ENCODE measurements at places on chromosomes 3 and 15. TPM values are rescaled to one million over a fixed set of nuclear protein-coding genes. Genes with fewer than 3 reads are reported as not detected.

DNA sequence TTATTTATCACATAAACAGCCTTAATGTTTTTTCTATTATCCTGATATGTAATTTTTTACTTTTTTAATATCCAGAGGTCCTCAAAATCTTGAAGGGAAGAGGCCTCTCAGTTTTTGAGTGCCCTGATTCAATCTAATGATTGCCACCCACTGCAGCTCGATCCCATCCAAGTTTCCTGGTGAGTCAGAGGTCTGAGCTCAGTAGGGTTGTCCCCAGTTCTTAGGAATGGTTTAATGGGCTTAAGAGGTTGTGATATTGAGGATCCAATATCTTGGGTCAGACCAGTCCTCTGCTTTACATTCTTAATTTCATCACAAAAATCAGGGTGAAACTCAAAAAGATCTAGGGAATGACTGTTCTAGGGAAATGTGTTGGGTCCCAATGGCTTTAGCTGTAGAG lies 238.5 kb downstream of the NSUN3 start:
- no peak overlapping the region for H3K4me3 ChIP-seq
- H3K27me3 ChIP-seq, result no peaks in the 10 kb centered on the region
- no peaks in the 10 kb centered on the region for H3K4me1 ChIP-seq

DNA sequence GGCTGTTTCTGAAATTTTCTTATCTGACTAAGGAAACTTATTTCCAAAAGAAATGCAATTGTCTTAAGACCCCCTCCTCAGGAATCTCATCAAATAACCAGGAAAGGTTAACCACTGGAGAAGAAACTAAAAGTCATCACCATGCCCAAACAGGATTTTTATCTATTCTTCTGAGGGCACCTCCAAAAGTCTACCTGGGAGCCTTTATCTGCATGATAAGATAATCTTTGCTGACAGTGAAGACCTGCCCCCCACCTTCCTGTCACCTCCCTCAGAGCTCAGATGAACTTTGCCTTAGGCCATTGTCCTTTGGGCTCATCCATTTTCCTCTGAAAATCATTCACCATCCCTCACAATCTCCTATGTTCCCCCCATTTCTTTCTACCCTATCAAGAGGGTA lies 137.3 kb upstream of the SMAD3 start:
- no peak overlapping the region for H3K4me3 ChIP-seq
- H3K4me1 ChIP-seq, result peaks cover 5% of the 10 kb centered on the region
- H3K27ac ChIP-seq, result no peak overlapping the region
- DNase-seq, result no peak
- H3K36me3 ChIP-seq, result no peaks in the 10 kb centered on the region
- H3K27me3 ChIP-seq, result peaks cover 14% of the 10 kb centered on the region

SEMA5B gene
- not detected for total RNA-seq

DNA sequence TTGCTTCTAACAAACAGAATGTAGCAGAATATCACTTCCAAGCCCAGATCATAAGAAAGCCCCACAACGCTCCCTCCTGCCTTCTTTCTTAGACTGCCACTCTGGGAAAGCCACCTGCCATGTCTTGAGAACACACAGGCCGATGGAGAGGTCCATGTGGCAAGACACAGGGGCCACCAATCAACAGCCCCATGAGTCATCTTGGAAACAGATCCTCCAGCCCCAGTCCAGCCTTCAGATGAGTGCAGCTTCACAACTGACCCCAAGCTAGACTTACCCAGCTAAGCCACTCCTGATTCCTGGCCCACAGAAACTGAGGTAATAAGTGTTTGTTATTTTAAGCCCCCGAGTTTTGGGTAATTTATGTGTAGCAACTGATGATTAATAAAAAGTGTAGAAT lies 39.7 kb downstream of the PTH1R start:
- no peak for DNase-seq
- H3K4me1 ChIP-seq, result peaks cover 16% of the 10 kb centered on the region
- peaks cover 58% of the 10 kb centered on the region for H3K36me3 ChIP-seq
- no peak overlapping the region for H3K4me3 ChIP-seq
- H3K27ac ChIP-seq, result no peak overlapping the region

DNA sequence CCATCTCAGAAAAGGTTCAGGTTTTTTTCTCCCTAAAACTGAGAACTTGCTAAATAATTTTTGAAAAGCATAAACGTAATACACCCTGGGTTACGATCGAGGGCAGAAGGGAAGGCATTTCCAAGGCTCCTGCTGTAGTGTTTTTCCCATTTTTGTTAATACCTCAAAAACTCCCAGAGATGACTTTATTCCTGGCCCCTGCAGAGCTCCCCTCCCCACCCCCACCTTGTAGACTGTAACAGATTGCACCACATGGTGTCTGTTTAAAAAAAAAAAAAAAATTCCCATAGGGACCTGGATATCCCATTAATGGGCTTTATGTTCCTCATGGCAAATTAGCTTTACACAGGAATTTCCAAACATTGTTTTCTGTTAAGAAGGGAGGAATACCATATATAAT lies 38.2 kb downstream of the FEZF2 start:
- no peaks in the 10 kb centered on the region for H3K4me1 ChIP-seq
- H3K27me3 ChIP-seq, result no peaks in the 10 kb centered on the region
- DNase-seq, result no peak

- no peak for DNase-seq
- H3K4me1 ChIP-seq, result no peaks in the 10 kb centered on the region
- H3K36me3 ChIP-seq, result no peaks in the 10 kb centered on the region
- H3K27ac ChIP-seq, result no peak overlapping the region
- peaks cover 2% of the 10 kb centered on the region for H3K27me3 ChIP-seq
These were observed 6.1 kb upstream of the THSD4 start for GRCh38 chr15:71109130-71109529.

EFCC1 gene
- 0.21 TPM for total RNA-seq

DNA sequence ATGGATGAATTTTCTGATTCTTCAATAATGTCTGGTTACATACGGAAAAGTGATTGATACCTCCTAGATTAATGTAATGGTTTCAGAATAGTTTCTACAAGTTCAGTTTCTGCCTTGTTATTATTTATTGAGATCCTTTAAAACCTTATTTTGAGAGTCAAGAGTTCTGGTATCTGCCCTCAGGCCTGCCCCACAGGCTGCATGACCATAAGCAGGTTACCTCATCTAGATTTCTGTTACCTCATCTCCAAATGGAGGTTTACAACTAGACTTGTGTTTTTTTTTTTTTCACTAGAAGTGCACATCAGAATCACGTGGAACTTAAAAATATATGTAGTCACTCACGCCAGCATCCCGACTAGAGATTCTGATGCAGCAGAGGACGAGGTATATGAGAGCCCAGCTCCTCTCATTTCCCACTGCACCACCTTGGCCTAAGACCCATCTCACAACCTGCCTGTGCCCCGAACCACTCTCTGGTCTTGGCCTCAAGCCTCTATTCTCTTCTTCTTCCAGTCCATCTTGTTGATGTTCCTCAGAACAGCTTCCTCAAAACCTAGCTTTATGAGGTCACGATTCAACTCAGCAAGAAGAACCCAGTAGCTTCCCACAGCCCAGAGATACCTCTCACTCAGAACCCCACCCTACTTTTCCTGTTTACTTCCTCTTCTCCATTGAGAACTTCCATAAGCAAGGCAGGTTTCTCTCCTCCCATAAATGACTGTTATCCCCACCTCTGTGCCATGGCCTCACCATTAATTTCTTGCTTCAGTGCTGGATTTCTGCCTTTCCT lies 353.4 kb downstream of the CHST2 start:
- H3K36me3 ChIP-seq, result no peaks in the 10 kb centered on the region
- no peak for DNase-seq
- H3K27ac ChIP-seq, result no peak overlapping the region
- H3K27me3 ChIP-seq, result no peaks in the 10 kb centered on the region
- H3K4me3 ChIP-seq, result no peak overlapping the region

KLHL6 gene
- total RNA-seq, result 27.8 TPM

DNA sequence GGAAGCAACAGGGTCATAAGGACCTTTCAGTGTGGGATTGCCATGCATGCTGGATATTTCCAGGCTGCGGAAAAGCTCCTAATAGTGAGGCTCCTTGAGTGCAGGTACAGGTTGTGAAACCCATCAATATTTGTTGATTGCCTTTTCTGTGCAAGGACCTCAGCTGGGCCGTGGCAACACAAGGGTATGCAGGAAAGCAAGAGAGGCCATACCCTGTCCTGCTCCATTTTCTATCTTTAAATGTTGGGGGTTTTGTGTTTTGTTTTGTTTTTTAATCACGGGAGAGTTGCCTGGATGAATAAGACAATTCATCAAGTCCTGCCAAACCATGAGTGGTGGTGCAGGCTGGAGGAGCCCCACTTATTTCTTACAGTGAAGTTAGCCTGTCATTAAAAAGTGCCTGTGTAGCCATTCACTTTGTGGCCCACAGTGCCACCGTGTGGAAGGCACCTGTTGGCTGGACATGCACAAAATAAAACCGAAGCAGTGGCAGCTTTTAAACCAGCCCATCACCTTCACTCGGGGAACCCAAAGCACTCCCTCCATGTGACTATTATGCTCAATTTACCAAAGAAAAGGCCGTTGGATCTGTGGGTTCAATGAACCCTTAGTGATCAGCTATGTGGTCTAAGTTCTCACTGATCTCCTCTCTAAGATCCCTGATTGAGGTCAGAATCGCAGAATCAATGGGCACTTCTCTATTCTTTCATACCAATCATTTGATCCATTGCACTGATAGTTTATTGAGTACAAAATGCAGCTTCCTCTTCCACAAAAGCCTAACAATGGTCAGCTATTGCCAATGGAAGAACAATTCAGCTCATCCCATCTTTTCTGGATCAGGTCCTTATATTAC lies 42.2 kb downstream of the CLDN18 start:
- H3K27me3 ChIP-seq, result peaks cover 15% of the 10 kb centered on the region
- no peak overlapping the region for H3K4me3 ChIP-seq
- no peaks in the 10 kb centered on the region for H3K36me3 ChIP-seq
- no peaks in the 10 kb centered on the region for H3K4me1 ChIP-seq
- no peak overlapping the region for H3K27ac ChIP-seq

- H3K4me3 ChIP-seq, result no peak overlapping the region
- H3K36me3 ChIP-seq, result no peaks in the 10 kb centered on the region
- no peaks in the 10 kb centered on the region for H3K4me1 ChIP-seq
These were observed 232.3 kb upstream of the SEMA6D start for GRCh38 chr15:47484997-47485396.

RAB6B gene
- total RNA-seq, result 0.68 TPM

DNA sequence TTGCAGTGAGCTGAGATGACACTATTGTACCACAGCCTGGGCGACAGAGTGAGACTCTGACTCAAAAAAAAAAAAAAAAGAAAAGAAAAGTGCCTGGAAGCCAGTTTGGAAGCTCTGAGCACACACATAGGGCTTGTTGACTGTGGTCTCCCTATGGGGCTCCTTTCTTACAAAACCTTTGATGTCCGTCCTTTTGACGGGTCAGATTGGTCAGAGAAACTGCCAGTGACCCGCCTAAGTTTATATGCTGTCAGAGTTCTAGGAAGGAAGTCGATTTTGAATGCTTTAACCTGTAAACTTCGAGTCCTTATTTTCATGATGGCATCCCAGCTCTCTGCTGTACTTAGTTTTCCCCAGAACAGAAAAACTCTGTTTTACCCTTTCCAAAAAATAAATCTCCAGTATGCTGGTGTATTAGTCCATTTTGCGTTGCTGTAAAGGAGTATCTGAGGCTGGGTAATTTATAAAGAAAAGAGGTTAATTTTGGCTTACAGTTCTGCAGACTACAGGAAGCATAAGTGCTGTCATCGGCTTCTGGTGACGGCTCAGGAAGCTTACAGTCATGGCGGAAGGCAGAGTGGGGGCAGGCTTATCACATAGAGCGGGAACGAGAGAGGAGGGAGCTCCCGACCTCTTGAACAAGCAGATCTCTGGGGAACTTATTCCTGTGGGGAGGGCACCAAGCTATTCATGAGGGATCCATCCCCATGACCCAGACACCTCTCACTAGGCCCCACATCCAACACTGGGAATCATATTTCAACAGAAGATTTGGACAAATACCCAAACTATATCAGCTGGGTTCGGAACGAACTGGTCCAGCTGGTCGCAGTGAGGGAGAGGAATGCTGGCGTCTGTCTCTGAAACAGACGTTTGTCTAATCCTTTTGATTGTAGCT lies 72.3 kb downstream of the LMLN start:
- no peaks in the 10 kb centered on the region for H3K4me1 ChIP-seq
- DNase-seq, result no peak
- no peak overlapping the region for H3K4me3 ChIP-seq
- no peaks in the 10 kb centered on the region for H3K36me3 ChIP-seq
- H3K27me3 ChIP-seq, result no peaks in the 10 kb centered on the region
- H3K27ac ChIP-seq, result no peak overlapping the region

DNA sequence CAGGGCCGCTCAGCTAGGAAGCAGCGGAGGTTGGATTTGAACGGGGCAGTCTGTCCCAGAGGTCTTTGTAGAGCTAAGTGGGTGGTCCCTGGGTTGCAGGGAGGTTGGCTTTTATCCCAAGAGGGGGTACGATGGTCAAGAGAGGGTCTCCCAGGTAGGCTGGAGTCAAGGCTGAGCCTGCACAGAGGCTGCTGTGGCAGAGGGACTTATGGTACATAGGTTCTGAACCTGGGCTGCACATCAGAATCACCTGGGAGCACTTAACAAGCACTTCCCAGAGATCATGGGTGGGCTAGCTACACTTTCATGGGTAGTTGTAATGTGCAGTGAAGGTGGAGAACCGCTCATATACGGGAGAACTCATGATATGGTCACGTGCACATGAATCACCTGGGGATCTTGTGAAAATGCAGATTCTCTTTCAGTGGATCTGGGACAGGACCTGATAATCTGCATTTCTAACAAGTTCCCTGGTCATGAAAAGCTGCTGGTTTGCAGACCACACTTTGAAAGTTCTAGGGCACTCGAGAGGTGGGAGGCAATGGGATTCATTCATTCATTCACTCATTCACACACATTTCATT lies 2.9 kb upstream of the RASGRF1 start:
- peaks cover 56% of the 10 kb centered on the region for H3K27me3 ChIP-seq
- H3K27ac ChIP-seq, result no peak overlapping the region
- DNase-seq, result no peak
- H3K4me3 ChIP-seq, result no peak overlapping the region

ABHD5 gene
- total RNA-seq, result 12.5 TPM

IGF2BP2 gene
- total RNA-seq, result 0.21 TPM

CHRFAM7A gene
- total RNA-seq, result 2.3 TPM

DNA sequence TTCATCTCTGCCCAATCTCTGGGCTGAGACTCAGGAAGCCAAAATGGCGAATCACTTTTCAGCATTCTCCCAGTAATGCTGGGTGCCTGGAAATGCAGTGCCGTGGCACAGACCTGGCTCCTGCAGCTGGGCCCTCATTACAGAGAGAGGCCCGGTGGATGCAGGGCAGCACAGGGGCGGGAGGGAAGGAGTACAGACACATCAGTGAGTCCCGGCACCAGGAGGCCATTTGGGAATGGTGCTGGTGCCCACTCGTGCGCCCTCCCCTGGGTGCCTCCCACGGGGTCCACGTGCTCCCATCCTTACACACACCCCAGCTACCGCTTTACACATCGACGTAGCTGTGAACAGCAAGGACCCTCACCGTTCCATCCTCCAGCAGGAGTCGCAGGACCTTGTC lies 13.2 kb downstream of the MYO5C start:
- no peaks in the 10 kb centered on the region for H3K36me3 ChIP-seq
- DNase-seq, result no peak
- H3K4me1 ChIP-seq, result no peaks in the 10 kb centered on the region
- no peak overlapping the region for H3K4me3 ChIP-seq

Measured in activated CD8-positive, alpha-beta T cell treated with anti-CD3 and anti-CD28 coated beads, Interleukin-2, amount 10 ng/mL, durations not matched to agents 7 days and 5 days (primary cell).